ENCODE measurements at places on chromosomes 1 and 21.

DNA sequence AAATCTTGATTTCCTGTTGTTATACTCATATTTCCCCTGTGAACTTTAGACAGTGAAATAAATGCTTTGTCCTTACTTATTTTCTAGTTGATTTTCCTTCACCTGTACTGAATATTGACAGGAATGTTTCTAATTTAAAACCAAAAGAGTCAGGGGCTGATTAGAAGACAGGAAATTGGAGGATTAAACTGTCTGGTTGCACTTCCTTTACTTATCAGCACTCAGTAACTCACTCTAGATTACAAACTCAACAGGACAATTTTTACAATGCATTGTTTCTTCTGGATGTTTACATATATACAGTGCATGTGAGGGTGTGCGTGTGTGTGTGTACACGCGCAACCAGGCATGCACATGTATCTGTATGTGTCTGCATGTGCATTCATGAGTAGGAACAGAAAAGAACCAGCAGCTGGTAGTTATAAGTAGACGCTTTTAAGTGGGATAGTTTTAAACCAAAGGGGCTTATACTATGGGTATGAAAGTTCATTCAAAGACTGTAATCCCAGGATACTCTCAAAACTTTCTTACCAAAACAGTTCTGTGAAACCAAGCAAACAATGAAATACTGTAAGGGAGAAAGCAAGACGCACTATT is 212.0 kb upstream of the NFIA start:
- DNase-seq, result no peak

- DNase-seq, result no peak
Measured at GRCh38 chr21:16076465-16076864, 346.7 kb downstream of the USP25 start.

DNA sequence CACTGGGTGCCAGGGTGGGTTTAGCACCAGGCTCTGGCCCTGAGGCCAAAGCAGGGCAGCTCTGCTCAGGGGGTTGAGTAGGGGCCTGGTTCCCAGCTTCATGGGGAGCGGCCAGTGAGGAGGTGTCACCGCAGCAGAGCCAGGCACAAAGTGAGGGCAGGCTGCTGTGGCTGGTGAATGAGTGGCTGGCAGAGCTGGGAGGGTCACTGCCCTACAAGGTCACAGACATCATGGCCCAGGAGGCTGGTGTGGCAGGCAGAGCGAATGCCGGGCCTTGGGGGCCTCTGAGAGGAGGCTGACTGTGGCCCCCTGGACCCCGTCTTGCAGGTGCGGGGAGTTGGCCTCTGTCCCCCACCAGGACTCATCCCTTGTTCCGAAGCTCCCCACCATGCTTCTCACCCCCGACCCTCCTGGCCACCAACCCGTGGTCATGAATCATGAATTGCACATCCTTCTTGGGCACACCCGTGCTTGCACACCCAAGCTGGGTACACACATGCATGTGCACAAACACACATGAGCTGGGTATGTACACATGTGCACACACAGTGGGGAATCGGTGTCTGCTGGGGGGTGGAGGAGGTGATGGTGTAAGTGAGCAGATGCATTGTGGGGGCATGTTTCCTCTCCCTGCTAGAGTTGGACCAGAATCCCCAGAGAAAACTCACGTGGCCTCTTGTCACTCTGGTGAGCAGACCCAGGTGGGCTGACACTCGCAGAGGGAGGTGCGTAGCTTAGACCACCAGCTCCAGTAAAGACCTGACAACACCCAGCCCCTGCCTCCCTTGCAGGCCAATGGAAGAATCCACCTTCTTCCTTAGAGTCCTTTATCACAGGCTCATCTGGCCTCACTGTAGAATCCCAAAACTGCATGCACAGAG is 4.8 kb upstream of the GNB1 start:
- no peak for DNase-seq

DNA sequence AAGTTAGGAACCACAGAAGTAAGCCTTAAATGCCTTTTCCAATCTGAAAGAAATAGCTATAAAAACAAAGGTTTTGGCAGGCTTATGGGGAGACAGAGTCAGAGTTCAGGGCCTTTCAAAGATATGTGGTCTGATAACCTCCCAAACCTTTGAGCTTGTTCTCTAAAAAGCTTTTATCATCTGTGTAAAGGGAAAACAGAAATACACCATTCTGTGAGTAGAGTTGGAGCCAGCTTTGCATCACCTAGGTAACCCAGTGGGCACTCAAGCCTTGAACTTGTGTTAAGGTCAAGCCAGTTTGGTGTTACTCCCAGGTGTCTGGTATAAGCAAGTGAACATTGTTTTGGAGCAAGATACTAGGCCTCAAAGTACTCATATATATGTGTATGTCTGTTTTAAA is 50.1 kb downstream of the LAMC1 start:
- DNase-seq, result no peak

DNA sequence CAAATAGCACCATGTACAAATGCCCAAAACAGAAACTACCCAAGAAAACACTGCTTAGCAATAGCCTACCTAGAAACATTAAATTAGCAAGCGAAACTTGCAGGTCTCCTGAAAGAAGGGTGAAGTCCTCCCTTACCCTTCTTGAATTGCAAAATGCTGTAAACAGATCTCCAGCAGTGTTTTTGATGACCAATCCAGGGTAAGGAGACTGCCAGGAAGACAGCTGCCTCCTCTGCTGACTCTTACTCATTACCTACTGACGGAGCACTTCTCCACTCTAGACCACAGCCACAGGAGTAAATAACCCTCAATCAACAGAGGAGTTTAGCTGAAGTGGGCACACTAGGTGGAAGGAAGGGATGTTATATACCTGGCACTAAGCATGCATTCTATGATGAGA is 32.2 kb upstream of the GADD45A start:
- no peak for DNase-seq

Measured in cortex of kidney (tissue), 1 donor.